ENCODE measurements at places on chromosomes 12 and 14.

- DNase-seq: no peak
Measured at GRCh38 chr14:25108959-25109358, 59.0 kb upstream of the STXBP6 start.

GRCh38 chr12:66217342-66217917, 28.4 kb downstream of the IRAK3 start:
- DNase-seq: no peak

- no peak for DNase-seq
Measured at GRCh38 chr12:125797421-125798175, 732.4 kb downstream of the AACS start.

DNA sequence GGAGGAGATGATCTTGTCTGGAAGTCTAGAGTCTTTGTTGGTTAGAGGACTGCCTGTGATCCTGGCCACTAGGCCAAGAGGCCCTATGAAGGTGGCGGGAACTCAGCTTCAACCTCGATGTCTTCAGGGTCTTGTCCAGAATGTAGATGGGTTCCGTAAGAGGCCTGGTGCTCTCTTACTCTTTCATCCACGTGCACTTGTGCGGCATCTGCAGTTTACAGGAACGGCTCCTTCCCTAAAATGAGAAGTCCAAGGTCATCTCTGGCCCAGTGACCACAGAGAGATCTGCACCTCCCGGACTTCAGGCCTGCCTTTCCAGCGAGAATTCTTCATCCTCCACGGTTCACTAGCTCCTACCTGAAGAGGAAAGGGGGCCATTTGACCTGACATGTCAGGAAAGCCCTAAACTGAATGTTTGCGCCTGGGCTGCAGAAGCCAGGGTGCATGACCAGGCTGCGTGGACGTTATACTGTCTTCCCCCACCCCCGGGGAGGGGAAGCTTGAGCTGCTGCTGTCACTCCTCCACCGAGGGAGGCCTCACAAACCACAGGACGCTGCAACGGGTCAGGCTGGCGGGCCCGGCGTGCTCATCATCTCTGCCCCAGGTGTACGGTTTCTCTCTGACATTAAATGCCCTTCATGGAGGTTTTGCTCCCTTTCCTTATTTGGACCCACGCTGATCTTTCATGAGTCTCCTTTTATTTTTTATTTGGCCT, 17.7 kb downstream of the WNT5B start:
- DNase-seq: no peak

GRCh38 chr12:59408431-59408830, 187.4 kb upstream of the SLC16A7 start:
- no peak for DNase-seq

GRCh38 chr12:41409628-41410027, 221.5 kb downstream of the PDZRN4 start:
- no peak for DNase-seq

DNA sequence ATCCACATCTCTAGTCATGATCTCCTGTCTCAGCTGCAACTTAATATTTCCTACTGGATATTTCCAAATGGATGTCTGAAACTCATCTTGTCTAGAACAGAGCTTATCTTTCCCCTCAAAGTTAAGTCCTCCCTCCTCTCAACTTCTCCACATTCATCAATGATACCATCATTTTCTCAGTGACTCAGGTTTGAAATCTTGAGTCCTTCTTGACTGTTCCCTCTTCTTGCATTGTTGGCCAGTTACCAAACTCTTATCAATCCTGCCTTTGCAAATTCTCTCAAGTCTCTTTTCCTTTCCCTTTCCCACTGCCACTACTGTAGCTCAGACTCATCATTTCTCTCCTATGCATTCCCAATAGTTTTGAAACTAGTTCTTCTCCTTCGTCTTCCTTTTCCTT, 14.3 kb upstream of the CHURC1 start:
- DNase-seq: peak; percentile 14

GRCh38 chr12:24227551-24227950, 278.1 kb upstream of the SOX5 start:
- DNase-seq: no peak

DNA sequence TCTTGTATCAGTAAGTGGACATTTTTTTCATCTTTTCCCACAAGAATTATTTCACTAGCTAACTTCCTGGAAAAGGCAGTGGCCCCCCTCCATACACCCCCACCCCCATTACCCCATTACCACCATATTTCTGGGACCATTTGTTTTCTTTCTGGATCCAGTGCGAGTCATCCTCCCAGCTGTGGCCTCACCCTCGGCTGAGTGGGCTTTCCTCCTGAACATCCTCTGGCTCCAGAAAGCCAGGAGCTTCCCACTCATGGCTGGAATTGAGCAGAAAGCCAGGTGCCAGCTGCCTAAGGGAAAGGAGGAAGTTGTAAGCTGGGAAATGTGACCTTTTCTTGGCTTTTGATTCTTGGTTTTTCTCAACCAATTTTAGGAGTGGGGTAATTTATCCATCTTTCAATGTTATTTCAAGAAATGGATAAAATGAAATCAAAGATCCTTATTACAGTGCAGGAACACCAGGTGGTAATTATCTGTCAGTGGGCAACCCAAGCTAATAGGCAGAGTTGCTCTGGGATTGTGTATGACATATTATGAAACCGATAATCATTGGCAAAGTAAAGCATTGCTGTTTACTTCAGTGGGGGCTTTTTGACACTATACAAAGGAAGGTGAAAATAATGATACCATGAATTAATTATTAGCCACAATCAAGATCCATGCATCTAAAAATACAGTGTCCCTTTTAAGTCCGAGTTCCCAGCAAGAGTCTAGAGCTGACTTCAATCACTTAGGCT, 124.6 kb downstream of the KICS2 start:
- no peak for DNase-seq

- DNase-seq: no peak
Measured at GRCh38 chr14:95217391-95217900, 60.1 kb upstream of the DICER1 start.

DNA sequence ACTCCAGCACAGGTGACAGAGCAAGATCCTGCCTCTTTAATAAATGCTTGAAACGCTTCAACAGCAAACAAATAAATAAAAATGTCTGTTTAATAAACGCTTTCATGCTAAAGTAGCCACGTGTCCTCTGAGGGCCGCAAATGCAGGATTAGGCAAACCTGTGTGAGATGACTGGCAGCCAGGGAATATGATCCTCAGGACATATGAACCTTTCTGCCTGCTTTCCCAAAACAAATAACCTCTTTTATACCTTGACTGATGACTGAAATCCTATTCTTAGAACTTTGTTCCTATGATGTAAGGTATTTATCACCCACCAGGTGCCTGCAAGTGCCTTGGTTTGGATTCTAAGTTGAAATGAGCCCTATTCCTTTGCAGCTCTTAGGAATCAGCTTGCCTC, 14.5 kb upstream of the FLVCR2 start:
- DNase-seq: no peak

DNA sequence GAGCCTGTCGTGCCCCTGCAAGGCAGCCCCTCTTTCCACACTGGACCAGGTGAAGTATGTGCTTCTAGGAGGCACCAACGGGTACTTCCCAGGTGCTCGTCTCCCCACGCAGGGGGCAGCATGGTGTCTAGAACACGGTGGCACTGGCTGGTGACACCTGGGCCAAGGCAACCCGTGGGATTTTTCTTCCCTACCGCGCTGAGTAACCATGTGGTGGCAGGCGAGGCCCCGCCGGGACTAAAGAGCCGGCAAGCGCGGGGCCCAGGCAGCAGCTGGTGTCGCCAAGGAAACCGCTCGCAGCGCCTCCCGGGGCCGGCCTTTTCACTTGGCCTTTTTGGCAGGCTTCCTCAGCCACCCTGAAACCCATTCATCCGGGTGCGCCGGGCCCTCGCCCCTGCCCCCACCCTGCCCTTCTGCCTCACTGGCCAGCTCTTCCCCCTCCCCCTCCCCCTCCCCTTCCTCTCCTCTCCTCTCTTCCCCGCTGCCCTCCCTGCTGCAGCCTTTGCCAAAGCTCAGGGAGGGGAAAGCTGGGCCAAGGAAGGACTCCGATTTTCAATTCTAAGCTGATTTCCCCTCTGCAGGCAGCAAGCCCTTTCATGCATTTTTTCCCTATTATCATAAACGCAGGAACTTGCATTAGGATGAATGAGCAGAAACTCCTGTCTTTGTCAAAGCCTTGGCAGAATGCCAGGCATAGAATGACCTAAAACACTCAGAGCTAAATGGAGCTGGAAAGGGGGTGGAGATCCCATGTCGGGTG, 81.2 kb downstream of the IRF2BPL start:
- DNase-seq: peak; percentile 81

- no peak for DNase-seq
Measured at GRCh38 chr12:60935981-60936761, 1324.0 kb upstream of the USP15 start.

DNA sequence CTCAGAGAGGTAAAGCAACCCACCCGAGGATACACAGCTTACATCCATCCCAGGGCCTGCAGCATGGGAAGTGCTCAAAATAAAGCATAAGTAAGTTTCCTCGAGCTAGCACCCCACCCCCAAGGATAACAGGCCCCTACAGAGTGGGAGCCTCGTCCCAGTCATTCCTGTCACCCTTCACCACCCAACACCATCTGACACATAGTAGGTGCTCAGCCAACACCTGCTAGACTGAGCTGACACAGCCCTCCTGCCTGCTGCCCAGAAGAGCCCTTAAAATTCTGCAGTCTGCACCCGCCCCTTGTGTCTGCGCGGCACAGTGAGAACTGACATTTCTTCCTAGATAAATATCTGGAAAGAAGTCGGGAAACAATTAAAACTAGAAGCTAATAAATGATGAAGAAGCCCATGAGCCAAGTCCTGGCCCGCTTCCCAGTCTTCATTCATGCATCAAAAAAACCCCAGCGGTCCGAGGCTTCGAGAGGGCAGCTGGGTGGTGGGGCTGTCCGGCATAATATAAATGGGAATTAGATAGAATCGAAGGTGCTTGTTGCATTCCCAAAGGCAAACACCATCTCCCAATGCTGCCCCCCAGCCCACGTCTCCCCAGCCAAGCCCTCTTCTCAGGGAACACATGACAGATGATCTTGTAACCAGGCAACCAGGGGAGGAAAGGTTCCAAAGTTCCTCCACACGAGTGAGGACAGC, 76.2 kb downstream of the BCL11B start:
- no peak for DNase-seq

- DNase-seq: no peak
Measured at GRCh38 chr14:99740411-99740810, 52.8 kb upstream of the EML1 start.

GRCh38 chr14:105178069-105178867, 2.8 kb downstream of the NUDT14 start:
- DNase-seq: no peak

DNA sequence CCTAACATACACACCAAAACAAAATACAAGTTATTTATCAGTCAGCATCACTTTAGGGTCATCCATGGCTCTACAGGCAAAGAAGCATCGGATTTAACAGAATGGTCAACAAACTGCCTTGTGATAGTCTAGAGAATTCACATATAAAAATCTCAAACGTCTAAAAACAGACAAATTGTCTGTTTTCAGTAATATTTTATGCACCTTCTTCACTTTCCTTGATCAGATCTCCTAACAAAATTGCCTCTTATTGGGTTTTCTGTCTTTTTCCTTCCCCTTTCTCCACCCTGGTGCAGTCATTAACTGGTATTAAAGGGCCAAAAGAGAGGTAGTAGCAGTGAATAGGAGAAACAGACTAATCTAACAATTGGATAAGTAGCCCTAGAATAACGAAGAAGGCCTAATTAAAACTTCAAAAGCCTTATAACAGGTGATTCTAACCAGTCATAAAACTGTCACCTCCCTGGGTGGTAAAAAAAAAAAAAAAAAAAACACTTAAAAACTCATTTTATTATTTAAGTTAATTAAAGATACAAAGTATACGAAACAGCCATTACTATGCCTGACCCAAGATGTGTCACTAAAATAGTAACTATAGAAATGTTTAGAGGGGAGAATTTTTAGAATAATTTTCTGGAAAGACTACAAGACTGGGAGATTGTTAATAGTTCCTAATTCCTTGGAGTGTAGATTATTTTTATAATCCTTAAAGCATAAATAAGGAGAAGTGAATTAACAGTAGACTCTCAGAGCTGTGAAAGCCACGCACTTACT, 1.5 kb downstream of the KIF21A start:
- DNase-seq: no peak

- DNase-seq: no peak
Measured at GRCh38 chr14:94451091-94451771, 1.4 kb downstream of the SERPINA11 start.

GRCh38 chr14:37420622-37421021, 174.4 kb downstream of the FOXA1 start:
- no peak for DNase-seq

GRCh38 chr14:97975962-97976361, 1178.8 kb downstream of the VRK1 start:
- DNase-seq: no peak

- DNase-seq: no peak
Measured at GRCh38 chr14:60655898-60656685, 6.8 kb upstream of the SIX1 start.

GRCh38 chr12:64318605-64319004, 72.0 kb downstream of the C12orf56 start:
- no peak for DNase-seq

GRCh38 chr14:22573804-22574203, 15.2 kb downstream of the DAD1 start:
- DNase-seq: no peak

- no peak for DNase-seq
Measured at GRCh38 chr14:105503296-105503640, 12.2 kb downstream of the TEDC1 start.

DNA sequence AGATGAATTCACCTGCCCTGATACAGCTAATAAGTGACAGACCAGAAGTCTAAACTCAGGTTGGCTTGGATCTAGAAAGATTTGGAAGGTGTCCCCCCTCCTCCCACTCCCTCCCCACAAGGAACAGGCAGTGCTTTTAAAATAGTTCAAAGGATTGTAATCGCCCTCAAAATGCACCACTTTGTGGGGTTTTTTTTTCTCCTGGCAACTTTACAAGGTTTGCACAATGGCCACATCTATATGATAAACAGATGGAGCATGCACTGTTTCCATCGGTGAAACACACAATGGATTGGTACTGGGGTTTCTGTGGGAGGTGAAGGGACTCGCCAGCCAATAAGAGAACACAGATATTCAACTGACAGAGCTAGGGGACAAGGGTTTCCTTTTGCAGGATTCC, 137.4 kb downstream of the LLPH start:
- no peak for DNase-seq

GRCh38 chr14:64656986-64657385, 47.2 kb upstream of the PLEKHG3 start:
- no peak for DNase-seq

DNA sequence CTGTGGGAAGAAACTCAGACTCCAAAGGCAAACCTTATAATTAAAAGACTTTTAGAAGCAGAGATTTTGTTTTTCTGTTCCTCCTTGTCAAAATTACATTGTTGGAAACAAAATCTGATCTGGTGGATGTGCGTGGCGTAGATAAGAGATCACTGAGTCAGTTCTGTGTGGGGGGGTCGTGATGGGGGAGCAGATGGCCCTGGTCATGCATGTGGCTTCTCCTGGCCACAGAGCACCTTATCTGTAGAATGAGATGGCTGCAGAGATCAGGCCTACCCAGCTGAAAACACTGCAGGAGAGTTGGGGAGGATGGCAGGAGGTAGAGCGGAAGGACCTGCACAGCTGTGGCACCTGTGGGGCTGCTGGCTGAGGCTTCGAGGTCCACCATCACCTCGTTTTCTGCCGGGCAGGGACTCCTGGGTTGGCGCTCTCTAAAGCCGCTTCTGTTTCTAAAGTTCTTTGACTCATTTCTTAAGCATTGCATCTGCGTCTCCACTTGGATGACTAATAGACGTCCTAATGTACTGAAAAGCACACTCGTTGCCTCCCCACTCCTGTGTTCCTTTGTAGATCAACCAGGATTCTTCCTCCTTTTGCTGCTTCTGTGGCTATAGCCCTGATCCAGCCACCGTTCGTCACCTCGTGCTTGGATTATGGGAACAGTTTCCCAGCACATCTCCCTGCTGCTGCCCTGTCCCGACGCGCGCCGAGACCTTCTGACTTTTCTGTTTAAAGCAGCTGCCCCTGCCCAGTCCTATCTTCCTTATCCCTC, 93.4 kb downstream of the TSPAN9 start:
- DNase-seq: no peak
